Retinal pigment epithelial cell (primary cell): ENCODE measurements at places on chromosomes 16 and 17.

GRCh38 chr17:33531311-33531710 is 238.2 kb upstream of the ASIC2 start:
- DNase-seq, result no peak

DNA sequence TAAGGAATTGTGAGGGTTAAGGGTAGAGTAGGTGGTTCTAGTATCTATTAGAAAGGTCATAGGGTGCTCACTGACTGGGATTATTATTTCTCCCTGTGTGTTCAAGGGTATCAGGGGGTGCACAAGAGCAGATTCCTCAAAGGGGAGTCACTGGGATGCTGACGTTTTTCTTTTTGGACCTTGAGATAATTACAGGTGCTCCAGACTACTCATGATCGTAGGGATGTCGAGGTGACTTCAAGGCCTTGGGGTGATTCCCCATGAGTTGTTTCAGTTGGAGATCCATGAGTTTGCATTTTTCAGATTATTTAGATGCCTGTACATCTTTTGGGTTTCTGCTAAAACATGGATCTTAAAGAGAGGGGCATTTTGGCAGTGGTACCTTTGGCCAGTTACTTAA is 41.4 kb upstream of the TEKT1 start:
- no peak for DNase-seq

DNA sequence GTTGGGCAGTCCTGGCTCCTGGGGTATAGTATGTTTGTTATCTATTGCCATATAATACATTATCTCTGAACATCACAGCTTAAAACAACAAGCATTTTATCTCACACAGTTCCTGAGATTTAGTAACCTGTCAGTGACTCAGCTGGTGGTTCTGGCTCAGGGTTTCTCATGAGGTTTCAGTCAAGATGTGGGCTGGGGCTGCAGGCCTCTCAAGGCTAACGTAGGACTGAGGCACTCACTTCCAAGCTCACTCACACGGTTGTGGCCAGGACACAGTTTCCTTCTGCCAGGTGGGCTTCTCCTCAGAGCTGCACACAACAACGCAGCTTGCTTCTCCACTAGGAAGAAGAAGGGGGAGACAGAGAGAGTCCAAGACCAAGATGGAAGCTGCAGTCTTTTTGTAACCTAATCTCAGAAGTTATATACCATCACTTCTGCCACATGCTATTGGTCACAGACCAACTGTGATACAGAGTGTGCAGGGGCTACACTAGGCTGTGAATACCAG is 10.3 kb upstream of the MED13 start:
- DNase-seq, result no peak

DNA sequence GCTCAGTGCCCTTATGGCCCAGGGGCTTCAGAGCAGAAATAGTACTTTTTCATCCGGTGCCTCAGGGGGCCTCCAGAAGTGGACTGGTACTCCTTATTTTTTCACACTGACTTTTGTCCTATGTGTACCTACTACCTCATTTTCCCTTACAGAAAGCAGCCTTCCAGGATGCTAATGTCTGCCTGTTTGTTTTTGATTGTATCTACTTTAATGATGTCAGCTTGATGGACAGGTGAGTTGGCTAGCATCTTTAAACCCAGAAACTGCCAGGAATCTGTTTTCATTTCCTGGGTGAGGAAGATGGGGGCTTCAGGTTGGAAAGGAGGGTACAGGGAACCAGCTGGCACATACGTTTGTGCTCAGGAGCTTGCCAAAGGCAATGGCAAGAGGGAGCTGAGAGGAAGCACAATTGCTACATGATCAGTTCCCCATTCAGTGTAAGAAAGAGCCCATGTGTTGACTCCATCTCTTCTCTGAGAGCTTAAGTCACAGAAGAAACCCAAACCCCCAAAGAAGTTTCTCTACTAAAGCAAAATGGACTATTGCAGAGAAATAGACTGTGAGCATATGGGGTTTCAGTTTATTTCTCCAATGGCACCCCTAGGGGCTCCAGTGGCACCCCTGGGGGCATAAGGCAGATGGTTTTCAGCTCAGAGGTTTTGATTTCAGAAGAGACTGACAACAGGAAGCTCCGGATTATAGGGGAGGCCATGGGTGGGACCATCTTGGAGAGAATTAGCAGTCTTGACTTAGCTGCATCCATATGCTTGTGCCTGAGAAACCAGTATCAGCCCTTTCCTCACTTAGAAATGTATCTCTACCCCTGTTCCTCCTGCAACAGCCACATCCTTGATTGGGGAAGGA is 16.3 kb downstream of the LIG3 start:
- no peak for DNase-seq

- no peak for DNase-seq
Measured at GRCh38 chr16:68357923-68358322, 47.1 kb downstream of the PRMT7 start.
